Astrocyte of the cerebellum (primary cell): ENCODE measurements at places on chromosomes 5 and 9.

GRCh38 chr5:59565551-59565950, 328.0 kb downstream of the PDE4D start:
- DNase-seq = no peak

- no peak for DNase-seq
Observed at GRCh38 chr5:168217497-168217896, 73.9 kb upstream of the WWC1 start.

- no peak for DNase-seq
Observed at GRCh38 chr5:125890511-125890931, 532.7 kb upstream of the GRAMD2B start.

GRCh38 chr9:109721001-109721400, 59.0 kb upstream of the PALM2AKAP2 start:
- DNase-seq = no peak

- DNase-seq = no peak
Observed at GRCh38 chr9:27392451-27392850, 95.5 kb upstream of the EQTN start.

DNA sequence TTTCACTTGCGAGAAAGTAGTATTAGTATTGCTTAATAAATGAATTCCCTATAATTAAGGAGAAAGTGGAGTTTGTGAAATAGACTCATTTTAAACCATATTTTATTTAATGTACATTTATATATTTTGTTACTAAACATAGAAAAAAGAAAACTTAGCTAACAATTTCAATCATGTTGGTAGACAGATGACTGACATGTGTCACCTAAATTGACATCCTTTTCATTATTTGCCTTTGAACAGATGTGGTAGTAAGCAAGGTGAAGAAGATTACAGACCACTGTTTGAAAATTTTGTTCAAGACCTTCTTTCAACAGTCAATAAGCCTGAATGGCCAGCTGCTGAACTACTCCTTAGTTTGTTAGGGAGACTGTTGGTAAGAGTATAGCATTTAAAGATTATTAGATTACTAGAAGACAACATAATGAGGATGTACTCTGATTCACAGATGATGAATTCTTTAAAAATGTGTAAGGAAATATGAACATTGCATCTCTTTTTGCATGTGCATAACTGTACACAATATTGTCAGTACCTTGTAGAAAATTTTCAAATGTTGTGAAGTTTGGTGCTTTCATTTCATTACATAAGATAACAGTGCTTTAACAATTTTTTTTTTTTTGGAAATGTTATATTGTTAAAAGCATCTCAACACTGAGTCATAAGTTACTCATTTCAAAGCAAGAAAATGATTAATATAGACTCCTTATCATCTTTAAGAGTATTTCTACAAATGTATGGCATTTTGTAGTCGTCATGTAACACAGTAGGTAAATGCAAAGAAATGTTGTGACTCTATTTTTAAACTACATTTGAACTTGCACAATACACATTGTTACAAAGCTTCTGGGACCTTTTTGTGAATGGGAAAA, 139.5 kb downstream of the NIPBL start:
- DNase-seq = no peak
